Stimulated activated CD4-positive, alpha-beta T cell treated with anti-CD3 and anti-CD28 coated beads, Interleukin-15, amount 100 ng/mL, for 1 hour (primary cell): ENCODE measurements at places on chromosomes 2 and 18.

DNA sequence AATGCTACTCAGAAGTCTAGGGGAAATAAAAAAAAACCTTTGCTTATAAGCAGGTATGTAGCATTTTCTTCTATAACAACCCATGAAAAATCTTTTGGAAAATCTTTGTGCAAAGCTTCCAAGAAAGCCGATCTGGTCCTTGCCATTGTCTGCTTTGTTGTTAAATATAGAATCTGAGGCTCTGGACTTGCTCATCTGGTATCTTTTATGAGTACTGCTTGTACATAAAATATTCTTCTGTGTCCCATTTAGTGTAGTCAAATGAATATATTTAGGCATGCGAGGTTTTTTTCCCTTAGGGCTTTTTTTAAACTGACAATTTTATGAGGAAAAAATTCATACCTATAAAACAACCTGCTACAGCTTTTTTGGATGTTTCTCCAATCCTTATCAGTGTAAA is 45.0 kb upstream of the RMND5A start:
- DNase-seq, result no peak

DNA sequence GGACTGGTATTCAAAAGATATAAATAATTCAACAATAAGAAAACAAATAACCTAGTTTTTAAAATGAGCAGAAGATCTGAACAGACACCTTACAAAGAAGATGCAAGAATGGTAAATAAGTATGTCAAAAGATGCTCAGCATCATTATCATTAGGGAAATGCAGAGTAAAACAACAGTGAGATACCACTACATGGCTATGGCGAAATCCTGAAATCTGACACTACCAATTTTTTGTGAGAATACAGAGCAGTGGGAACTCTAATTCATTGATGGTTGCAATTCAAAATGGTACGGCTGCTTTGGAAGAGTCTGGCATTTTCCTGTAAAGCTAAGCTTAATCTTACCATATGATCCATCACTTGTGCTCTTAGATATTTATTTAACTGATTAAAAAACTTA is 151.8 kb downstream of the UBR3 start:
- no peak for DNase-seq

GRCh38 chr18:76328140-76328539 is 166.9 kb downstream of the ZNF516 start:
- DNase-seq, result no peak

DNA sequence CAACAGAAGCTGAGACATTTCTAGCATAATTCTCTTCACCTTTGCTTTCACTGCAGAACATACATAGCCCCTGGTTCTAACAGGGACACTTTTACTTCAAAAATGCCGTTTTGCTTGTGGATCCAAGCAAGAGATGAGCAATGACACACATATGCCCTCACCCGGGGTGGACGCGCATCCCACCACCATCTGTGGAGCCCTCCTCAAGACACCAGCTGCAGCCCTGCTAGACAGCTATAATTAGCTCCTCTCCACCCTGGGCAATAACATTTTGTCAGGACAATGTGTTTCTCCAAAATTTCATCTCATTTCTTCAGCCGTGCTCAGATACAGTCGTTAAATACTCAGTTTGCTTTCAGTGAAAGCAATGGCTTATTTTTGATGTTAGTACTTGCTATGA is 368.7 kb upstream of the RAB6C start:
- no peak for DNase-seq

DNA sequence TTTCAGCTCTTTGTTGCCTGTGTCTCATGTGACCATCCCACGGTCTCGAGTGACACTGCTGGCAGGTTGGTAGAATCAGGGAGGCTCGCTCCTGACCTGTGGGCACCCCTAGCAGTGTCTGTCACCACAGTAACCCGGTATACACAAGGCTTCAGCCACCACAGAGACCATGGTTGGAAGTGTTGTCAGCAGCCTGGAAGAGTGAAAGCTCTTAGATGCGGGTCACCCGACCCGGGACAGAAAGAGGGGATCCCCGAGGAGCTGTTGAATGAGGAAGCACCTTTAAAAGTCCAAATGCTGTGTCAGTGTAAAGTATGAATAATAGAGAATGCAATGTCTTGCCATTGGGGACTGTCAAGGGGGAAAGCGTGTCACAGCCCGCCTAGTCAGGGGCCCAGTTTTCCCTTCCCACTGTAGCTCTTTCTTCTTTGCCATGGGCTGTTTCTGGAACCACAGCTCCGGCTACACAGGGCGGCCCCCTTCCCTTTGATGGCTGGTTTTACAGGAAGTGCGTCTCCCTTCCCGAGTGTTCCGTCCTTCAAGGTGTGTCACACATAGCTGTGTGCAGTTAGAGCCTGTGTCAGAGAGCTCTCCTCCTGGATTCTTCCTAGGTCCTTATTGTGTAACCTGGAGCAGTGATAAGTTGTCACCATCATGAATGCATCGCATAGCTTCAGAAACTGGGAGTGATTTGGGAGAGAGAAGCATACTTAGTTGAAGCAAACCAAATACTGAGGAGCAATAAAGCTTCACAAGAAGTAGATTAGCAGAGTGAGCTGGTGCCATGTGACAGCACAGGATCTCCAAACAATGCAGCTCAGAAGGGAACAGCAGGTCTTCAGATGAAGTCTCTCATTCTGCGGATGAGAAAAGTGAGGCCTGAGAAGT is 81.4 kb downstream of the MTCL1 start:
- no peak for DNase-seq

GRCh38 chr2:149894226-149894625 is 306.7 kb upstream of the MMADHC start:
- DNase-seq, result no peak

DNA sequence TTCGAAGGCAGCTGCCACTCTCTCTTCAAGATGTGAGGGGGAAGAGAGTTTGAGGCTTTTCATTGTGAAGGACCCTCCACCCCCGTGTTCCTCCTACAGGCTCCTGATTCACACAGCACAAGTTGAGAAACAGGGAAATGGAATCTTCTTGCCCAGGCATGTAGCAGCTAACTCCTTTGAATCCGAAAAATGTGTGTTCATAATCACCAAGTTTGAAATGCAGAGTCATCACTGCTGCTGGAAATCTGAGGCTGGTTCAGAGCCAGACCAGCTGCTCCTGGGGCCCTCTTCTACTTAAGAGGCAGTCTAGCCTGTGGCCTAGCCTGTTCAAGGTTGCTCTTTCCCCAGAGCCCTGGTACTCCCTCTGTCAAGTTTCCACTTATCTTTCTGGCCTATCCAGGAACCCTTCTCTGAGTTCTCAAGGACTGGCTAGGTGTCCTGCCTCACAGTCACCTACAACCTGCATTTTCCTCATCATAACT is 166.4 kb downstream of the TMEM247 start:
- no peak for DNase-seq

DNA sequence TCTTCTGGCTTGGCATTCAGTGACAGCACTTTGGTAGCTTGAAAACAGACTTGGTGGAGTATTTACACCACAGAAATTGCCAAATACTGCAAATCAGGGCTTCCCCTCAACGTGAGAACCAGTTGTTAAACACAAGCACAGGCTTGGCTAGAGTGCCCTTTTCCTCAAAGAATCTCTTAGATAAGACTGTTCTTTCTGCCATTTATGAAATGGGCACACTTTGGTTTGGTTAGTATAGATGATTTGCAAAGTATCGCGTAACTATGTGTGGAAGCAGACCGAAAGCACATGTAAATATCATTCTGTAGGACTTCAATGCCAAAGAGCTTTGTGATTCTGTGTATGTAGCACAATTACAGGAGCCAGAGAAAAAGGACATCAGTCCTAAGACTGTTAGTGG is 308.2 kb downstream of the DCC start:
- no peak for DNase-seq

- DNase-seq, result peak; percentile 10
Measured at GRCh38 chr2:100730290-100730868, 89.6 kb upstream of the NPAS2 start.
